Stimulated activated CD8-positive, alpha-beta memory T cell treated with anti-CD3 and anti-CD28 coated beads, Interleukin-7, amount 100 ng/mL, for 24 hours (primary cell): ENCODE measurements at places on chromosomes 5 and 9.

- no peak for DNase-seq
Observed at GRCh38 chr5:71832812-71833715, 114.0 kb downstream of the CARTPT start.

GRCh38 chr5:31469886-31470285, 62.0 kb downstream of the DROSHA start:
- DNase-seq = no peak

GRCh38 chr5:133247151-133247709, 195.4 kb downstream of the HSPA4 start:
- DNase-seq = no peak

DNA sequence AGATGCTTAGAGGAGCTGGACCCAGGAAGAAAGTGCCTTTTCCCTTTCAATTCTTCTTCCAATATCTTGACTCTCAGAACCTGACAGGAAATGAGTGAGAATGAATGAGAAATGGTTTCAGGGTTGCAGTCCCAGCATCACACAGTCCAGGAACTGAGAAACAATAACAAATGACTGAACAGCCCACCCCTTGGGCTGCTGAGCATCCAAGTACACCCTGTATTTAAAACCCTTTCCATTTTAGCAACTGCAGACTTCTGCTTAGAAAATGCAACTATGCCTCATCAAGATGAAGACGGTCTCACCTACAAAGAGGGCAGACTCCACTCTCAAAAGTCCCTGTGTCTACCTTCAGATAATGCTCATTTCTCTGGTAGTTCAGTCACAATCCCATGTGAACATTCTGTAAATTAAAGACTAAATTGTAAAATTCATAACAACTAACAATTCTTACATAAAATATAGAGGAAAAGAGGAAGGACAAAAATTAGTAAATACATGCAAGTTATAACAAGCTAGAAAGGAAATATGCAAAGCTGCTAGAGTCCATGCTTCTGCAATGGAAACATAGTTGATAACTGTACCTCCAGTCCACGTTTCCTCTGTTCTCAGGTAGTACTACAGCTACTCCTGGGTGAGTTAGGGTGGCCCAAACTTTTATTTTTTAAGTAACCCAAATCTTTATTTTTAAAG, 316.5 kb downstream of the ICE1 start:
- no peak for DNase-seq

DNA sequence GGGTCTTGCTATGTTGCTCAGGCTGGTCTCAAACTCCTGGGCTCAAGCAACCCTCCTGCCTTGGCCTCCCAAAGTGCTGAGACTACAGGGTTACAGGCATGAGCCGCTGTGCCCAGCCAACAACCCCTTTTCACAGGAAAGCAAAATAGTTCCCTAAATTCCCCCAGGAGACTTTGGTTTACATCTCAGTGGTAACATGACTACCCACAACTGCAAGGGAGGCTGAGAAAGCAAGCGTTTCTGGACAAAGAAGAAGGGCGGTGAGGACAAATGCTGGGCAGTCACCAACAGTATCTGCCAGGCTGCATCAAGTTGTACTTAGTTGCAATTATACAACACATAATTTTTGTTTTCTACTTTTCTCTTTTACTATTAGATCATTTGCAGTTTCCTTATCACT, 7.4 kb upstream of the ADGRD2 start:
- no peak for DNase-seq

GRCh38 chr5:173392172-173392571, 64.0 kb upstream of the STC2 start:
- no peak for DNase-seq

DNA sequence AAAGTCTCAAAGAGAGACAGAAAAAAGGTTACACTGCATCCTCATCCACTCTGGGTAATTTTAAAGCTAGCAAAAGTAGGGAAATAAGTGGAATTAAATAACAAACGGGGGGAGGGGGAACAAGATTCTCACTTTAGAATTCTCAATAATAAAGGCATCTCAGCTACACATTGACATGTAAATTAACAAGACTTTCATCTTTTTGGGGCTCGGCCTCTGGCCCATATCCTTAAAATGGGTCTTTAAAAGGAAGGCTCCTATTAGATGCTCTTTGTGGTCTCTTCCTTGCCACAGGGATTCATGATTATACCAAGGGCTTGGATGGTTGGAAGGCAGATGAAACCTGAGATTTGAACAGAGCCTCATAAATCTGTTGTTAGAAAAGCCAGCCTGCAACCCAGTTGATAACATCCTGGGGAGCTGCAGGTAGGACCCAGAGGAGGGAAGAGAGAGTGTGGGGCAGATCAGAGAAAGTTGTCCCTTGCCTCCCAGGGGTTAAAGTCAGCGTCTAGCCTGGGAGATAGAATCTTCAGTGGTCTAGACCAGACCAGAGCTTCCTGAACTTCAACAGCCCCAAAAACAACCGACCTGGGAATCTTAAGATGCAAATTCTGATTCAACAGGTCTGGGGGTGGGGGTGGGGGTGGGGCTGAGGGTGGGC, 135.9 kb downstream of the GCNT1 start:
- no peak for DNase-seq

- no peak for DNase-seq
Observed at GRCh38 chr5:34538026-34538672, 118.0 kb upstream of the RAI14 start.

DNA sequence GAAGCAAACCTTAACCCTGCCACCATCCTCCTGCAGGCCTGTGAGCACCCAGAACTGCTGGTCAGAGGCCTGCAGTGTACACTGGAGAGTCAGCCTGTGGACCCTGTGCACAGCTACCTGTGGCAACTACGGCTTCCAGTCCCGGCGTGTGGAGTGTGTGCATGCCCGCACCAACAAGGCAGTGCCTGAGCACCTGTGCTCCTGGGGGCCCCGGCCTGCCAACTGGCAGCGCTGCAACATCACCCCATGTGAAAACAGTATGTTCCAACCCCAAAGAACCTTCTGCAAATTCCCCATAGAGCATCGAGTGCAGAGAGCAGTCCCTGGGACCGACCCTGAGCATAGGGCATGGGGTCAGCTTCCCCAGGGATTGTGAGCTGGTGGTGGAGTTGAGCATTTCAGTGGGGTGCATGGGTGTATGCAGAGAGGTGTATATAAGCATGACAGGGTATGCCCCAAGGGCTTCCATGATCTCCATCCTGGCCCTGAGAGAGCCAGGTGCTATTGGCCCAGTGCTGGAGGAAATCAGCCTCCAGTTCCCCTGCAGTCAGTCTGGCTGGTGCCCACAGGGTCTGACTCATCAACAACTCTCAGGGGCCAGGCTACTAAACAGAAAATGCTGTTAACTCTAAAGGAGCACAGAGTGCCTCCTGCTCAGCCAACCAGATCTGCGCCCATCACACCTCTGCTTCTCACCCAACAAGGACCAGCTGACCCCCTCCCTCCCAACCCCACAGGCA, 126.2 kb downstream of the SAXO1 start:
- no peak for DNase-seq

DNA sequence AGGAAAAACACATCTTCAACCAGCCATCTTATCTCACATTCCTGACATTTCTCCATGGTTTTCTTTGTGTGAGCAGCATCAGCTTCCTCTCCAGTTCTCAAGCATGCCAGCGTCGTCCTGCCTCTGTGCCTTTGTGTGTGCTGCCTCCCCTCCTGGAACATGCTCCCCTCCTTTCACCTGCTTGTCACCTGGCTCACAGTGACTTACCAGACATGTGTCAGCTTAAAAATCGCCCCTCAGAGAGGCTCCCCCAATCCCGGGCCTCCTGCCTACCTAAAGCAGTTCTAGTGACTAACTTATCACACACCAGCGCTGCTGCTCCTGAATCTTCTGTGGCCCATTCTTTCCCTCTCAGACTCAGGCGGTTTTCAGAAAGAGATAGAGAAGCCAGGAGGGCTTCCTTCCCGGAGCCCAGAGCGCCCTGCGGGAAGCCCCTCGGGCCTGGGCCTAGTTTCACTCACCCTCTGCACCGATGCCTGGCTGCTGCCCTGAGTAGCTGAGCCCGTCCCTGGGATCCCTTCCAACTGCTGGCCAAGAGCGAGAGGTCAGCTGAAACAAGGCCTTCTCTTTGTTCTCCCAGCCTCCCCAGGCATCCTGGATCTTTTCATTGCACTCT, 51.1 kb upstream of the MVB12B start:
- no peak for DNase-seq
